Calu3 (cell line): ENCODE measurements at places on chromosomes 13 and 19.

- no peak for DNase-seq
Measured at GRCh38 chr19:28307487-28307886, 905.5 kb downstream of the UQCRFS1 start.

GRCh38 chr13:40813667-40814454, 24.4 kb downstream of the SLC25A15 start:
- no peak for DNase-seq

- no peak for DNase-seq
Measured at GRCh38 chr19:46042252-46042883, 1.6 kb upstream of the IGFL4 start.

- no peak for DNase-seq
Measured at GRCh38 chr13:111325146-111325890, 4.9 kb downstream of the TEX29 start.

DNA sequence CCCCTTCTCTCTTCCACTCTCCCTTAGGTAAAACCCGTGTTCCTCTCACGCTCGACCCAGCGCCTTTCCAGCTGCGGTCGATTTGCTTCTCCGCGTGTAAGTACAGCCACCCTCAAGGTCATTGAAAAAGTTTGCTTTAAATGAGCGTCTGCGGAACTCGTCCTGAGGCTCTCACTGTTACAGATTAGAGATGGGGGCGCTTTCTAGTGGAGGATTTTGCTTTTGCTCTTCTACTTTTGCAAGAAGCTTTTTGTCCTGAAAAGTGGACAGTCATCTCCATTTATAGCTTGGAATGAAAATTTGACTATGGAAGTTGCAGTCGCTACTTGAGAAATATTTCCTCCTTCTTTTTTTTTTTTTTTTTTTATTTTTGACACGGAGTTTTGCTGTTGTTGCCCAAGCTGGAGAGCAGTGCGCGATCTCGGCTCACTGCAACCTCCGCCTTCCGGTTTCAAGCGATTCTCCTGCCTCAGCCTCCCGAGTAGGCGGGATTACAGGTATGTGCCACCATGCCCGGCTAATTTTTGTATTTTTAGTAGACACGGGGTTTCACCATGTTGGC, 595 bp upstream of the RAB20 start:
- no peak for DNase-seq

GRCh38 chr19:50207730-50208129, 4.3 kb downstream of the MYH14 start:
- no peak for DNase-seq

- DNase-seq: no peak
Measured at GRCh38 chr19:33434069-33434885, 60.8 kb downstream of the CEBPG start.

DNA sequence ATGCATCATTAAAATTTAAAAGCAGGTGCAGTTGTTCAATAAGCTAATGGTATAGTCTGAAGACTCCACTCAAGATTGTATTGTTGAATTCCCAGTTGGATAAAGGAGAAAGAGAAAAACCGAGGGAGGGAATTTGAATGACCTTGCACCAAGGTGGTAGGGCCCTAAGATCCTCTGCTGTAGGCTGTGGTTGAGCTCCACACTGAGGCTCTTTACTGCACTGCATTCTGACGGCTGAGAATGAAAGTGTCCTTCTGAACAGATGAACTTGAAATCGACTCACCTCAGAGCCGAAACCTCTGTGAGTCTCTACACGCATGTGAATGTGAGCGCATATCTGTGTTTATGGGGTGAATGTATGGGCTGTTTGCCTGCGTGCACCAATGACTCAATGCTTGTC, 388.9 kb upstream of the DACH1 start:
- DNase-seq: peak; percentile 5

DNA sequence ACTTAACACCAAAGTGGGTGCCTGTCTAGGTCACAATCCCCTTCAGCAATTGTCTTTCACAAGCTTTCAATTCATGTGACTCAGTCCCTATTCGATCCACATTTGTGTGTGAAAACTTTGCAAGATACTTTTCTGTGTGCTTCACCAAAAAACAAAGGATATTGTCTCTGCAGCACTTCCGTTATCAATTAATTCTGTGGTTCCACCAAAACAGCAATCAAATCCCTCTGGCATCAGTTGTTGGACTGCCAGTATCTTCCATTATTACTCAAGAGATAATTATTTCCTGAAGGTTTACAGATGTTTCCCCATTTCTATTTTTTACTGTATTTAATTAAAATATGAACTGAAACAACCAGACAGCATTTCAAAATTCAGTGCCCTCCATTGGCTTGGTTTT, 481.4 kb downstream of the SUCLA2 start:
- DNase-seq: no peak

- DNase-seq: no peak
Measured at GRCh38 chr19:16462757-16463250, 9.0 kb downstream of the EPS15L1 start.

DNA sequence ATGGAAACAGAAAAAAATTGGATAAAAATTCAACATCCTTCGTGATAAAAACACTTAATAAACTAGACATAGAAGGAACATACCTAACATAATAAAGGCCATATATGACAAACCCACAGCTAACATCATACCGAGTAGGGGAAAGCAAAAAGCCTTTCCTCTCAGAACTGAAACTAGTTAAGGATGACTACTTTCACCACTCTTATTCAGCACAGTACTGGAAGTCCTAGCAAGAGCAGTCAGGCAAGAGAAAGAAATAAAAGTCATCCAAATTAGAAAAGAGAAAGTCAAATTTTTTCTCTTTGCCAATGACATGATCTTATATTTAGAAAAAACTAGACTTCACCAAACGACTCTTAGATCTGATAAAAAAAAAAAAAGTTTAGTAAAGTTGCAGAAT, 25.8 kb upstream of the SLC7A9 start:
- no peak for DNase-seq

DNA sequence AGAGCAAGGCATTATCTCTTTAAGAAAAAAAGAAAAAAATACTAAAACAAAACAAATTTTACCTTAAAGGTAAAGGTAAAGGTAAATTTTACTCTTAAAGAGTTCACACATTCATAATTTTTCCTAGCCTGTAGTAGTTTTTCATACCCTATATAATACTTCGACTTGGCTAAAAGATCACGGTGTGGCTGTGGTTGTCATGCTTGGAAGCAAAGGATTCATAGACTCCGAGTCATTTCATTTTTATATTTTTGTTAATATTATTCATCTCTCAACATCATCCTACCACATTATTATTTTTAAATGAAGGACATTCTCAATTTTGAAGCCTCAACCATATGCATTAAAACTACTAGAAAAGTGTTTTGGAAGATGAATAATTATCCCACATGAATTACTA, 52.7 kb downstream of the PIBF1 start:
- no peak for DNase-seq

DNA sequence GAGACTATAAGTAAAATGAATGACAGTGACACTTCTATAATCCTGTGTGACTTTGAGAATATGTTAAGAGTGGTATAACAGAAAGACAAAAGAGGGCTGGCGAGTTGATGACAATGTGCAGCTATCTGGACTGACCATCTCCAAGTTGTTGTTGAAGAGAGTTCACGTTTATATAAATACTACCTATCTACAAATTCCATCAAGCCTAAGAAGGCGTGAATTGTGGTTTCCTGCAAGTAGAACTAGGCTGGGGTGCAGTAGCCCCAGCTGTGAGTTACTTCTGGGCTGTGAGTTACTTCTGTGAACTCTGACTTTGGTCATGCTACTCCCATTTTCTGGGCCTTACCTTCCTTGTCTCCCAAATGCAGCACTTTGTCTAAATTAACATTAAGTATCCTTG, 561.0 kb downstream of the TBC1D4 start:
- DNase-seq: no peak

DNA sequence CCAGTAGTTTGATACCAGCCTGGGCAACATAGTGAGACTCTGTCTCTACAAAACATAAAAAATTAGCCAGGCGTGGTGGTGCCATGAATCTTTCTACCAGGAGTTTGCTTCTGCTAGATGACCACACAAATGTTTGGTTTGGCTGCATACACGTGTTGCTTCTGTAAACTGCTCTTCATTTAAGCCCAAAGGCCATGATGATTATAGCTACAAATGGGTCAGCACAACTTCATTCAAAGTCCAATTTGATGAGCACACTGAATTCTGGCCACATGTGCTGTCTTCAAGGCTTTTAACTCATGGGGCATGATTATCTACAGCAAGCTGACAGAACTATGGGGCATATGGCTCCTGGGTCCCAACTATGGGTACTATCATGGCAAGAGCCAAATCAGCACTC, 46.3 kb upstream of the DCT start:
- no peak for DNase-seq

DNA sequence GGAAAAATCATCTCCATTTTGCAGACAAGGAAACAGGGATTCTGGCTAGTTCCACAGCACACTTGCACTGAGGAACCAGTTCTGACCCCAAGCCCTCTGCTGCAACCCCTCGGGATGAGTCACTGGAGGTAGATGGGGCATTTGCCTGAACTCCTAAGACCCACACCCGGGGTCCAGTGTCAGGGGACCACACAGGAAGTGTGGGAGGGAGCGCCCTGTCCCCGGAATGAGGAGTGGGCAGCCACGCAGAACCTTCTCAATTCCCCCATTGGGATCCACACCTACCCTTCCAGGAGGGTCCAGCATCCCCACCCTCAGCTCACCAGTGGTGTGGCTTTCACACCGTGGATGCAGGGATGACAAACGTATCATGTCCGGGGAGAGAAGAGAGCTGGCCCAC, 62.7 kb downstream of the TSHZ3 start:
- no peak for DNase-seq

- DNase-seq: peak; percentile 62
Measured at GRCh38 chr19:45499196-45500180, 1.2 kb downstream of the PPM1N start.

GRCh38 chr13:40126306-40127085, 471.0 kb downstream of the COG6 start:
- DNase-seq: no peak

DNA sequence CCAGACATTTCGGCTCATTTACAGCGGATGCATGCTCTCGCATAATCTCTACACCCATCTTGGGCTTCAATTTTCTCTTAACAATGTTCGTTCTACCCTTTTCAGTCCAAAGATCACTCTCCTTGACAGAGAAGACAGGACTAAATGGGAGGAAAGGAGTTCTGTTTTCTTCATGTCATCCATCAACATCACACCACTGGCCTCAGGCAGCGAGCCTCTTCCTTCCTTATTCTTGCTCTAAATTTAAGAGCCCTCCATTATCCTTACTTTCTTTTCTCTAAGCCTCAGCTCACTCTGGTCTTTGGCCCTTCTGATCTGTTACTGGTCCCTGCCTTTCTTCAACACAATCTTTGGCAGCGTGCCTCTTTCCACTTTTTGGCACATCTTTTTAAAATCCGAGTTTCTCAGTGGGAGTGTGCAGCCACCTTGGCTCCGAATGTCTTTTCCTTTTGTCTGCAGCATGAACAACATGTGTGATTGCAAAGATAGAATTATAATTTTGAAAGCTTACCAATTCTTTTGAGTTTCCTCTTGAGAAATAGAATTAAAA, 98.7 kb downstream of the FAM216B start:
- no peak for DNase-seq

DNA sequence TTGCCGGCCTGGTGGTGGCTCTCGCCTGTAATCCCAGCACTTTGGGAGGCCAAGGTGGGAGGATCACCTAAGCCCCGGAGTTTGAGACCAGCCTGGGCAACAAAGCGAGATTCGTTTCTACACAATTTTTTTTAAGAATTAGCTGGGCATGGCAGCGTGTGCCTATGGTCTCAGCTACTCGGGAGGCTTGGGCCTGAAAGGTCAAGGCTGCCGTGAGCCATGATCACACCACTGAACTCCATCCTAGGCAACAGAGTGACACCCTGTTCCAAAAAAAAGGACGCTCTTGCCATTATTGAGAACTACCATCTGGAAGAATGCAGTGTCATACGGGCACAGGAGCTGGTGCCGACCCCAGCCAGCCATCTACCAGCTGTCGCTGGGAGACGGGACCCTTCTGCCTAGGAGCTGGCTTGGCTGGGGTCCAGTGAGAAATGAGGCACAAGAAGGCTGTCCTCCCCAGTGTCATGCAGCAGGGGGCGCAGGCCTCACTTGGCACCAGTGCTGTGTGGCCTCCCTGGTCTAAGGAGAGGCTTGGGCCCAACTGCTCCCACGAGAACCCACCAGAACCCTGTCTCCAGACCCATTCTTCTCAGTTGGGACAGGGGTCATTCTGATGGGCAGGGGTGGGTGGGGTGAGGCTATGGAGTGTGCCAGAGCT, 12.2 kb upstream of the RELB start:
- peak; percentile 79 for DNase-seq

GRCh38 chr19:18202778-18203407, 949 bp downstream of the RAB3A start:
- no peak for DNase-seq

GRCh38 chr13:49791711-49792549, 552 bp downstream of the KPNA3 start:
- peak; percentile 28 for DNase-seq

DNA sequence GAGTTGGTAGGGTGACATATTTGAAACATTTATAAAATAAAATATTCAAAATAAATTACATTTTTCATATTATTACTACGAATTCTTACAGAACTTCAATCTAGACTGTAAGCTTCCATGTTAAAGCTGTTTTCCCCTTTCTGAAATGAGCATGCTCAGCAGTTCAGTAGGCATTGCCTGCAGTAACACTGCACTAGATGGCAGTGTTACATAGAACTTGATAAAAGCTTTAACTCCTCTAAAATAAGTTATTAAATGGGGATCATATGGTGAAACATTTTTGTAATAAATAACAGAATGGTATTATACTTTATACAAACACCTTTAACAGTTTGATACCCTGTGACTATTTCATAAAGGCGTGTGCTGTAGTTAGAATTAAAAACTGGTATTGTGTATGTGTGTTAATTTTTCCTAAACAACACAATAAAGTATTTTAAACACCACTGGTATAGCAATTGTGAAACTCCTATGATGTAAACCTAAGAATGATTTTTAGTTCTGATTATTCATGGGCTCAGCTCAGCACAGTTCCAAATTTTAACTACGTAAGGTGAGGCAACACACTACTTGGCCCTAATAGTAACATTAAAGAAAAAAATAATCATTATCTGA, 11.6 kb upstream of the GPR18 start:
- no peak for DNase-seq

- no peak for DNase-seq
Measured at GRCh38 chr19:18144906-18145305, 8.1 kb upstream of the PIK3R2 start.

- no peak for DNase-seq
Measured at GRCh38 chr19:5990289-5990797, 12.4 kb upstream of the RANBP3 start.

DNA sequence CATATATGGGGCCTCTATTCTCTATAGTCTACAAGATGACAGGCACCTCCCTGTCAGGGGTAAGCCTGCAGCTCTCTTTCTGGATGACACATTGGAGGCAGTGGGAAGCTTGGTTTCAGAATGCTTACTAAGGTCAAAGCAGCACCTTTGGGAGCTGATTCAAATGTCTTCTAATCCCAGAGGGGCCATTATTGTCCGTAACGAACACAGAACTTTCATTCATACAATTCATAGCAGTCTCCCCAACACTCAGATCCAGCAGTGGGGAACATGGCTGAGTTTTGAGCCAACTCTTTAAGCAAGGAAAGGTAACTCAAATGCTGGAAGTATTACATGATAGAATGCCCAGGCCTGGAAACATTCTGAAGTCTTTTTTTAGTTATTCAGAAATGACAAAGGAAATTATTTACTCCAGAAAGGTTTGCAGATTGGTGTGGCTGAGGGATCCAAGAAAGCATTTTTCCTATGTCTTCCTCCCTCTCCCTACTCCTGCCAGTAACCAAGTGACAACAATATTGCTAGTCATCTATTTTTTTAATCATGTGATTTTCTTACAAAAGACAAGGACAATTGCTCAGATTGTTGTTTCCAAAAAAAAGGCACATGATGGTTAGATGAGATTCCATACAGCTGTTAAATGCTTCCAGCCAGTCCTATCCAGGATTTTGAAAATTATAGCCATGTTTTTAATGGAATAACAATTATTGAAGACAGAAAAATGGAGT, 118.7 kb downstream of the FOXO1 start:
- no peak for DNase-seq
